ENCODE measurements at places on chromosomes 11 and 22. TPM values are rescaled to one million over a fixed set of nuclear protein-coding genes. Genes with fewer than 3 reads are reported as not detected.
A peak's percentile ranks its signal among the peaks of the same experiment; 100 is the strongest.

- DNase-seq = no peak
Measured at GRCh38 chr11:1781593-1781975, 17.9 kb upstream of the CTSD start.

DNA sequence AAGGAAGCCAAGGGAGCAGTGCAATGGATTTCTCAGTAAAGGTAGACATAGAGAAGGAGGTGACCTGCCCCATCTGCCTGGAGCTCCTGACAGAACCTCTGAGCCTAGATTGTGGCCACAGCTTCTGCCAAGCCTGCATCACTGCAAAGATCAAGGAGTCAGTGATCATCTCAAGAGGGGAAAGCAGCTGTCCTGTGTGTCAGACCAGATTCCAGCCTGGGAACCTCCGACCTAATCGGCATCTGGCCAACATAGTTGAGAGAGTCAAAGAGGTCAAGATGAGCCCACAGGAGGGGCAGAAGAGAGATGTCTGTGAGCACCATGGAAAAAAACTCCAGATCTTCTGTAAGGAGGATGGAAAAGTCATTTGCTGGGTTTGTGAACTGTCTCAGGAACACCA is 6.6 kb downstream of the TRIM22 start:
- DNase-seq = no peak

DNA sequence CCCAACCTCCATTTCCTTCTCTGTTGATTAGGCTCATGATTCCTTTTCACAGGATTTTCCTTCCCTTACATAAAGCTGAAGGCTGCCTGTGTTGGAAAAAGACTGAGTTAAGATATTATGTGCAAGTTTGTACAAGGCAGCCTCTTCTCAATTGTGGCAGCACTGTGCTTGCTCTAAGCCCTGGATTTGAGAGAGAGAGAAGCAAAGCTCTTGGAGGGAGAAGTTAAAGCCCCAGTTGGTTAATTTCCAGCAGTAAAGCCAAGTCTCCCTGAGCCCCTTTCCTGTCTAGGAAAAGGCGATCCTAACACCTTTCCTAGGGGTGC is 128.3 kb upstream of the SESN3 start:
- no peak for DNase-seq

DNA sequence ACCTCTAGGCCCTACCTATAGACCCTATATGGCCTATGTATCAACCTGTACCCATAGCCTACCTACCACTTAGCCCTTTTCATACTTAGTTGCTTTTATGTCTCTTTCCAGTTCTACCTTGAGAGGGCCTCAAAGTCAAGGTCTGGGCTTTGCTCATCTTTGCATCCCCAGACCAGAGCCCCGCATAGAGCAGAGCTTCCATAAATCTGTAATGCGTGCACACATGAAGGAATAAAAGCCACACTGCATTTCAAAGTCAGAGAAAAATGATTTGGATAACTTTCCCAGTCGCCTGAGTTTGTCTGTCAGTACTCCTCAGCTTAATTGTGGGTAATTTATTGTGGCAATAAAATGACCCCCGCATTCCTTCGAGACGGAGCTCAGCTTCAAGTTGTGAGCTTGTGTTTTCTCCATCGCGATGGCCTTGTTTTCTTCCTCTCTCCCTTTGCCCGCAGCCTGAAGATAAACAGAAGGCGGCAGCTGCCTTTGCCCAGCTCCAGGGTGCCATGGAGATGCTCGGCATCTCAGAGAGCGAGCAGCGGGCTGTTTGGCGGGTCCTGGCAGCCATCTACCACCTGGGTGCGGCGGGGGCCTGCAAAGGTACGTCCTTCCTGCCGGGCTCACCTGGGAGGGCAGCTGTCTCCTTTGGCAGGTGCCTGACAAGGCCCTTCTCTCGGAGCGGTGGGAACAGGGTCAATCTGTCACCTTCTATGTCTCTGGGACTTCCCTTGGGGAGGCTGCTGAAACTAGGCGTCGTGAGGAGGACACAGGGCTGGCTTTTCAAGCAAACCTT is 55.7 kb downstream of the MYO18B start:
- DNase-seq = no peak

DNA sequence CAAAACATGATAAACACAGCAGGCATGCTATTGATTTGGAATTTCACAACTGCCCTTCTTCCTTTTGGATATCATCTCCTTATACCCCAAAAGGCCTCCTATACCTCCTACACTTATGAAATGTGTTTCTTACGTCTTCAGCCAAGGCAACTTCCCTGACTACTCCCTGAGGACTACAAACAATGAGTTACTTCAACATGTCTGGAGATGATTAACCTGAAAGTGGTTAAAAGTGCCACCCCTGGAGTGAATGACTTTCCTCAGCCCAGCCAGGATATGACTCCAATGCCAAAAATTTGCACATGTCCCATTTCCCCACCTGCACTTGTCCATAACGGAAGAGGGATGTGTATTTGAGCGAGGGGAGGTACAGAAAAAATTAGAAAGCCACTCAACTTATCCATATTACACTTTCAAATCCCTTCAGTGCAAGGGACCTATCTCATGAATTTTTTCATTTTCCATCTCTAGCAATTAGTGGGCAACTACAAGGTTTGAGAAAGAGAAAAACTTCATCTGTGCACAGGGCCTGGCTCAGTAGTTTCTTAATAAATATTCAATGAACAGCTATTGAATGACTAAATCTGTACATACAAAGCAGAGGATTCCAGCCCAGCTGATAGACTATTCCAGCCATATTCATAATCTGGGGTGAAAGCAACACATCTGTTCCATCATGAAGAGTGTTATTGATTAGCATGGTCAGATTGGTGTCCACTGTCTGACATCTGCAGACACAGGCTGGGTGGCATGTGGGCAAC is 36.8 kb downstream of the KIRREL3 start:
- DNase-seq = no peak

GRCh38 chr11:72818971-72819370 is 4.8 kb downstream of the ATG16L2 start:
- DNase-seq = no peak

GRCh38 chr22:23067691-23068090 is 2.6 kb upstream of the GNAZ start:
- DNase-seq = peak; percentile 15

DNA sequence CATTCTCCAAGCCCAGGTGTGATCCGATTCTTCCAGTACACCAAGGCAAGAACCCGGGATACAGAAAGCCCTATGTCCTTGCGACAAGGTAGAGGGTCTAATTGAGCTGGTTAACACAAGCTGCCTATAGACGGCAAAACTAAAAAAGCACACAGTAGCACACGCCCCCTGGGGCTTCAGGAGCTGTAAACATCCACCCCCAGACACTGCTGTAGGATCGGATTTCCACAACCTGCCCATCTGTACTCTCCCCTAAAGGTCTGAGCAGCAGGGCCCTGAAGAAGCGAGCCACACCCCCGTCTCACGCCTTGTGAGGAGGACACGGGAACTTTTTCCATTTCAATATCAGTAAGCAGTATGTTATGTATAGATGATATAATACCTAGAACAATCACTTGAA is 624.7 kb downstream of the BUD13 start:
- DNase-seq = no peak

- peak; percentile 88 for DNase-seq
Measured at GRCh38 chr11:125494974-125495725, 915 bp downstream of the FEZ1 start.

GRCh38 chr11:122523846-122524805 is 131.4 kb upstream of the UBASH3B start:
- DNase-seq = peak; percentile 26

- no peak for DNase-seq
Measured at GRCh38 chr11:18736590-18737148, 10.7 kb upstream of the IGSF22 start.

Gene EHF
- total RNA-seq = 122 TPM

Gene LAYN
- total RNA-seq = 10.5 TPM

Gene CNTF
- total RNA-seq = 1.4 TPM

Gene DGKZ
- 120 TPM for total RNA-seq

Gene C1QTNF5
- 57.2 TPM for total RNA-seq
